ENCODE measurements at places on chromosomes 2 and 18.

GRCh38 chr2:7378591-7378990 is 461.4 kb downstream of the RNF144A start:
- no peak overlapping the region for H3K27ac ChIP-seq
- DNase-seq = no peak
- no peaks in the 10 kb centered on the region for H3K36me3 ChIP-seq
- H3K27me3 ChIP-seq = no peaks in the 10 kb centered on the region

- H3K4me1 ChIP-seq = no peaks in the 10 kb centered on the region
- H3K27me3 ChIP-seq = no peaks in the 10 kb centered on the region
- H3K36me3 ChIP-seq = no peaks in the 10 kb centered on the region
- H3K4me3 ChIP-seq = no peak overlapping the region
- DNase-seq = no peak
Observed at GRCh38 chr2:237932731-237933131, 34.1 kb upstream of the UBE2F start.

DNA sequence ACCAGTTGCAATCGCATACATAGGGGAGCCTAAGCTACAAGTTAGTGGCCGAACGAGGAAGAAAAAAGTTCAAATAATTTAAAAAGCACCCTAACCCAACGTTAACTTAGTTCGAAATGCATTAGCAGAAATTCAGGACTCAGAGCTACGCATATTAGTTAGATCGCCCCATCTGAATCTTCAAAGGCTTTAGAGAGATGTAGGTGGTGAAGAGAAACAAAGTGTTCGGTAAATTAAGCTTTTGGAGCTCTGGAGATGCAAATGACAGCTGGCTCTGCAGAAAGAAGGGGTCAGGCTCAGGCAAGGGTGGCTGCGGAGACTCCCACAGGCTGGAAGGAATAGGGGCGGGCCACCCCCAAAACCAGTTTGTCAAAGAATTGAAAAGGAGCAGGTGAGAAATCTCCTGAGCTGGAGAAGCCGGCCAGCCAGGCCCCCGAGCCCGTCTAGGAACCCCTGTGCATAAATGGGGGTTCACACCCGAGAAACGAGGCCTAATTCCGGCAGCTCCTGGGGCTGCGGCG is 621 bp downstream of the TXNL1 start:
- H3K36me3 ChIP-seq = no peaks in the 10 kb centered on the region
- peak overlapping the region; percentile 40 for H3K27ac ChIP-seq
- peak; percentile 75 for DNase-seq
- peak overlapping the region; percentile 98 for H3K4me3 ChIP-seq
- no peaks in the 10 kb centered on the region for H3K4me1 ChIP-seq

DNA sequence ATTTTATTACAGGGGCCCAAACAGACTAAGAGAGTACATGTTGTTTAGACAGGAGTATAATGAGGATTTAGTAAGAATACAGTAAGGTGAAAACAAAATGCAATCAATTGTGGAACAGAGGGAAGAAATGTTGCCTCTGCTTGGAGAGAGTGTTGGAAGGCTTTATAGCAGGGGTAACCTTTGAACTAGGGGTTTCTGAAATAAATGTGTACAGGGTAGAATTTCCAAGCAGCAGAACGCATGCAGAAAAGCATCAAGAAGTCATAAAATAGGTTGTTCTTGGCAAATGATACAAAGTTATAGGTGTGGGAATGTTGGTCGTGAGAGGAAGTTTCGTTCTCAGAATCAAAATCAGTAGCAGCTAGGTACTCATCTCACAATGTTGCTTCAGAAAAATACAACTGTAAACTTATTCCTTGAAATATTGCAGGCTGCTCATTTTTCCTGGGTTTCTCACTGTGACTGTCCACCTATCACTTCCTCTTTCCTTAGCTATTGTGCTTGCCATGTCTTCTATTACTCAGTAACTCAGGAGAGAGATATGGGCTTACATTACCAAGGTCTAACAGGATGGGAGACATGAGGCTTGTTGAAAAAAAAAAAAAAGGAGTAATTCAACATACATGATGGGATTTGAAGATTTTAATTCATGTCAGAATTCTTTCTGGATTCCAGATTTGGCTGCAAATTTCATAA is 17.1 kb upstream of the HNMT start:
- H3K36me3 ChIP-seq = no peaks in the 10 kb centered on the region
- DNase-seq = no peak
- H3K4me3 ChIP-seq = no peak overlapping the region
- peaks cover 3% of the 10 kb centered on the region for H3K4me1 ChIP-seq
- no peak overlapping the region for H3K27ac ChIP-seq

- no peak for DNase-seq
- H3K27me3 ChIP-seq = no peaks in the 10 kb centered on the region
- H3K4me3 ChIP-seq = no peak overlapping the region
- H3K4me1 ChIP-seq = no peaks in the 10 kb centered on the region
- no peaks in the 10 kb centered on the region for H3K36me3 ChIP-seq
Observed at GRCh38 chr2:555164-555922, 121.9 kb downstream of the TMEM18 start.

DNA sequence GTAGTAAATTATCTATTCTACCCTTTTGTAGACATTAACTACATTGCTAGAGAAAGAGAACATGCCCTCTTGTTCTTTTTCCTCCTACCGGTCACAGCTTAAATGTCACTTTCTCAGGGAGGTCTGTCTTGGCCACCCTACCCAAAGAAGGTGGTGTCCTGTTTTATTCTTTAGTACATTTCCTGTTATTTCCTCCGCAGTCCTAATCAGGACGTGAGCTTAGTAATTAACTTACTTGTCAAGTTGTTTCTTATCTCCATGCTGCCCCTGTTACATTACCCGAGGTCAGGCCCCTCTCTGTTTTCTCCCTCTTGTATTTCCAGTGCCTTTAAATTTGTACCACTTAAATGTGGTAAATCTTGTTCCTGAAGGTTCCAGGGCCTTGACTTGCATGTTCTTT is 73.7 kb upstream of the RMDN2 start:
- H3K27me3 ChIP-seq = no peaks in the 10 kb centered on the region
- H3K4me3 ChIP-seq = no peak overlapping the region
- no peaks in the 10 kb centered on the region for H3K36me3 ChIP-seq
- DNase-seq = no peak

DNA sequence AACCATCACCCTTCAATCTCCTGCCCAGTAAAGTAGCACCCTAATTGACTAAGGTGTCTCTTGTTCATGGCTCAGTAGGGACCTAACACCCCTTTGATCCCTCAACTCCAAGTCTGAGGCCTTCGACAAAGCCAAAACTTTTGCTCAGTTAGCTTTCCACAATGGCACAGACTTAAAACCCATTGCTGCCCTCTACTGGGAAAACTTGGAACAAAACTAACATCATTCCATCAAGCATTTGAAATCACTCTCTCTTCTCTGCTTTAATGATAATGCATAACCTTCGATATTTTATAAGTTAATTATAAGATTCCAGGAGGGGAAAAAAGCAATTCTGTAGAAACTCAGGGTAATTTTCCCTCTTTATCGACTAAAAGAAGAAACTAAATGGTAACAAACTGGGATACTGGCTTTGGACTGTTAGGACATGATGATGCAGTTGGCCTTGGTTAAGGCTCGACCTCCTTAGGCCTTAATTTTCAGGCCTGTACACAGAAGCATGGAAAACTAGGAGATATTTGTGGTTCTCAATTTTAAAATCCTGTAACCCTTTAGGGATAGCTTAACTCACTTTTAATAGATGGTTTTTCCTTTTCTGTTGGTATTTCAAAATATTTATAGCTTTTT is 127.8 kb downstream of the STK39 start:
- no peak overlapping the region for H3K27ac ChIP-seq
- no peak overlapping the region for H3K4me3 ChIP-seq
- no peaks in the 10 kb centered on the region for H3K27me3 ChIP-seq
- no peaks in the 10 kb centered on the region for H3K36me3 ChIP-seq
- peaks cover under 1% of the 10 kb centered on the region for H3K4me1 ChIP-seq

- DNase-seq = no peak
- H3K27ac ChIP-seq = no peak overlapping the region
- no peaks in the 10 kb centered on the region for H3K4me1 ChIP-seq
- H3K27me3 ChIP-seq = no peaks in the 10 kb centered on the region
- no peaks in the 10 kb centered on the region for H3K36me3 ChIP-seq
Observed at GRCh38 chr2:107108556-107108955, 222.6 kb upstream of the ST6GAL2 start.
